ENCODE measurements at places on chromosomes 13 and 19.

GRCh38 chr19:40191836-40192646 is 815 bp downstream of the MAP3K10 start:
- peak; percentile 35 for DNase-seq

DNA sequence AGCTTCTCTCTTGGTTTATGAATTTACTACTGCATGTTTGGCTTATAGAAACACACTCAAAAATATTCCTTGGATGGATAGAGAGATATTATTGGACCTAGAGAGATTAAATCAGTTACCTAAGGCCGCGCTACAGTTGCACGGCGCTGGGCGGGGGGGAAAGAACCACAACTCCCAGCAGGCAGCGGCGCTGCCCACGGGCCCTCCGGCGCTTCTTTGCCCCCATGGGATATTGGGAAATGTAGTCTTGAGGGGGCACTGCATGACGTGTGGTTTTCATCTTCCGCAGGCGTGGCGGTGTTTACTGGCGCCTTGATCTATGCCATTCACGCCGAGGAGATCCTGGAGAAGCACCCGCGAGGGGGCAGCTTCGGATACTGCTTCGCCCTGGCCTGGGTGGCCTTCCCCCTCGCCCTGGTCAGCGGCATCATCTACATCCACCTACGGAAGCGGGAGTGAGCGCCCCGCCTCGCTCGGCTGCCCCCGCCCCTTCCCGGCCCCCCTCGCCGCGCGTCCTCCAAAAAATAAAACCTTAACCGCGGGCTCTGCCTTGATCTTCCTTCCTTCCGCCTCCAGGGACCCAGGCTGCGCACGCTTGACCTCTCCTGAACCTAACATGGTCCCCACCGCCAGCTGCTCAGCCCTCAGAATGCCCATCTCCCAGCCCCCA is 4.8 kb downstream of the EMP3 start:
- DNase-seq: peak; percentile 82

DNA sequence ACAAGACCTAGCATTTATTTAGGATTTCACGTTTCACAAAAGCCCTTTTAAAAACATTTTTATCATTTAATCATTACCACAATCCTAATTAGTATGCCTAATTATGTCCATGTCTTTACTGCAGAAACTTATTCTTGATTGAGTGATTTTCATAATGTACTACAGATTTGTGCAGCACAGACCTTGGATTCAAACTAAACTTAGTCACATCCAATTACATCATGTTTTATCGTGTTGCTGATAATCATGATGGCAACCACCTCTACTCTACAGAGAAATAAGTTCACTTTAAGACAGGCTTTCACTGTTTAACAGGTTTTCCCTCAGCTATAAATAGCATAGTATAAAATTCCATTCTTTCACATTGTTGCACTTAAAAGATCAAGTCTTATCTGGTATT is 240.9 kb upstream of the RFC3 start:
- no peak for DNase-seq

GRCh38 chr19:40056505-40056904 is 474 bp upstream of the ZNF780B start:
- no peak for DNase-seq

DNA sequence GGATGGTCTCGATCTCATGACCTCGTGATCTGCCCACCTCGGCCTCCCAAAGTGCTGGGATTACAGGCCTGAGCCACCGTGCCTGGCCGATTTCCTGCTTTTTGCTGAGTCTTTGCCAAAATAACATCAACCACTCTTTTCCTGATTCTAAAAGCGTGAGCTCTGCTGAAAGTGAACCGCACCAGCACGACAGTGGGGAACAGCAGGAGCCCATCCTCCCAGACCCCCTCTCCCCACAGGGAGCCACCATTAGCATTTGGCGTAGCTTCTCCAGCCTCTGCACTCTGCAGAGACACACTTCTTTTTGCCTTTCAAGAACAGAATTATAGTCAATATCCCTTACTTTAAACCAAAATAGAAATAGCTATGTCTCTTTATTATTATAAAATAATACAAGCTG is 41.3 kb downstream of the MYH14 start:
- no peak for DNase-seq

DNA sequence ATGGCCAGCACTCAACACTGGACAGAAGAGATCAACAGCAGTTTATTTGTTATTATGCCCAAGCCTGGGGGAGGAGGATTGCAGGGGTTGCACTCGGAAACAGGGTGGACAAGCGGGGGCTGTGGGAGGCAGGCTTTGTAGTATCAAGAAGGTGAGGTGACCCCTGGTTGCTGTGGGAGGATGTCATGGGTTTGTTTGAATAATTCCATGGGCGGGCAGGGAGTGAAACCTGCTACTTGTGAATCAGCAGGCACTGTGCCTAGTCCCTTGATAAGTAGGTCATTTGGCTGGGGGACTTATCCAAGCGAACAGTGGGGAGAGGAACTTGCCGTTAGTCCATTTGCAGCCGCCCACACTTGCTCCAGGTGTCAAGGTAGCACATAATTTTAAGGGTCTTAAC is 84.4 kb upstream of the KCTD15 start:
- DNase-seq: no peak

DNA sequence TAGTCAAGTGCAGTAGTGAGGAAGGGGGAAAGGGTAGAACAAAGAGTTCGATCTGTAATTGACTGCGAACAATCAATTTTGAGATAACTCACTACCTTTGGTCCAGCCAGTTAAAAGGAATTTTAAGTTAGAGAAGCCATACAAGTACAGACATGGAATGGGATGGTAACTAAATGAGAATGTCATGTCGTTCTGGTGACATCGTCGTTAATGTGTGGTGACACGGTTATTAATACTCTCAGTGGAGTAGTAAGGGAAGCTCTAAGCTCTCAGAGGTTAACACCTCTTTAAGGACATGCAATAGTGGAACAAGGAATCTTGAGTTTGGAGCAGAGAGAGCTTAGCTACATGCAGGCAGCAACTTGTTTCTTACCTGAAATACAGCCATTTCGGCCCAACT is 154.9 kb upstream of the KLF12 start:
- DNase-seq: no peak

DNA sequence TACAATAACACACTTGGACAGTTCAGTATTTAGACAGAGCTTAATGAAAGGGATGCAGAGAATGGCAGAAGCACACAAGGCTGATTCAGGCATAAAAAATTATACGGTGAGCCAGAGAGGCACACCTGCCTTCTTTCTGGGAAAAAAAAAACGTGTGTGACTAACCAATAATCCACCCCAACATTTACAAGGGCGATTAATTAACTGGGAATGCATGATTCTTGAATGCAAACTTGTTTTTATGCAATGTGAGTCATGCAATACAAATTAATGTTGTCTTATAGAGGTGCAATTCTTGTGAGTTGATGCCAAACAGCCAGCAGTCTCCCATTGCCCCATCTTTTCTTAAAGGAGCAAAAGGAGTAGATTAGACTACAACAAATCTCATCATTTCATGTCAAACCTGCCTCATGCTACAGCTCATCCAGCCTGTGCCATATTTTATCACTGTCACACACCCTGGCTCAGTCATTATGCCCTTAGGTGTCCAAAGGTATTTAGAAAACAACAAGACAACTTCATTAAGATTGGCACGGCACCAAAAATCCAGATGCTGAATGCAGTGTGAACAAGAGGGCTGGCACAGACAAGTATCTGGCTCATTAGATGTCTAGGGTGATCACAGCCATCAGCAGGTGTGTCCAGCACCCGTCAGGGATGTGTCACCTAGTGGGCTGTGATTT is 721.1 kb downstream of the EFNB2 start:
- no peak for DNase-seq

Data from psoas muscle (tissue), 8 donors.